Spinal cord (tissue), 10 donors: ENCODE measurements at places on chromosomes 5 and 9. TPM values are rescaled to one million over a fixed set of nuclear protein-coding genes. Genes with fewer than 3 reads are reported as not detected.
A peak's percentile ranks its signal among the peaks of the same experiment; 100 is the strongest.

Gene C9orf152
- total RNA-seq, result not detected

DNA sequence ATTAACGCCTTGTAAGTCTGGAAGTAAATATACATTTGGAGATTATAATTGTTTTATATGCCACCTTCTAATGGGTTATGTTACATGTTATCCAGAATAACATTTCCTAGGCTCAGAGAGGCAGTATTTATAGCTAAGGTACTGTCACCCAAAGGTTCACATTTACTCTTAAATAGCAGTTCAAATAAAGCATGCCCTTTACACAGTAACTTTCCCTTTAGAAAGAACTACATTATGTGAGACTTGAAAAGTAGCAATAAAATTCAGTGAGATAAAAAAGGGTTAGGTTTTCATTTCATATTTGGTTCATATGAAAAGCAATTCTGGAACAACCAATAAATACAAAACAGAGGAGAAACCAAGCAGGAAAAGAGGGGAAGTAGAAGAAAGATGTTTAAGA, 35.1 kb downstream of the SKIC3 start:
- peak; percentile 21 for DNase-seq

Gene SLC25A2
- total RNA-seq, result 0.39 TPM

GRCh38 chr5:176485176-176485575, 37.0 kb downstream of the FAF2 start:
- no peak for DNase-seq

DNA sequence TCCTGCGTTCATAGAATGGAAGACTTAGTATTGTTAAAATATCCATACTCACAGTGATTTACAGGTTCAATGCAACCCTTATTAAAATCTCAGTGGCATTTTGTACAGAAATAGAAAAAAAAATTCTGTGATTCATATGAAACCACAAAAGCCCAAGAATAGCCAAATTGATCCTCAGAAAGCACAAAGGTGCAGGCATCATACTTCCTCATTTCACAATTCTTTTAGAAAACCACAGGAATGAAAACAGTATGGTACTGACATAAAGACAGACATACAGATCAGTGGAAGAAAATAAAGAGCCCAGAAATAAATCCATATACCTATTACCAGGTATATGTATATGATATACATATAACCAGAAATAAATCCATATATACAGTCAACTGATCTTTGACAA, 86.8 kb upstream of the MEGF10 start:
- no peak for DNase-seq

- no peak for DNase-seq
Observed at GRCh38 chr5:59158165-59158564, 575.3 kb downstream of the RAB3C start.

GRCh38 chr5:172617817-172618216, 23.2 kb upstream of the NEURL1B start:
- no peak for DNase-seq

- no peak for DNase-seq
Observed at GRCh38 chr9:124297915-124298645, 40.3 kb downstream of the NEK6 start.

GRCh38 chr9:20361656-20362570, 260.4 kb downstream of the MLLT3 start:
- DNase-seq, result no peak

Gene PCDHGA8
- 5.6 TPM for total RNA-seq
